ENCODE measurements at places on chromosomes 2 and 18. TPM values are rescaled to one million over a fixed set of nuclear protein-coding genes. Genes with fewer than 3 reads are reported as not detected.

TXNDC2 gene
- not detected for total RNA-seq

GRCh38 chr2:25340181-25340921, 1.4 kb downstream of the DNMT3A start:
- no peak for DNase-seq

- DNase-seq = no peak
Observed at GRCh38 chr2:73614997-73615396, 27.2 kb downstream of the NAT8 start.

EML6 gene
- 23.0 TPM for total RNA-seq

Measured in cerebellum (tissue), 4 donors.